ENCODE measurements at places on chromosomes 5 and 9.
A peak's percentile ranks its signal among the peaks of the same experiment; 100 is the strongest.

GRCh38 chr9:93920131-93920800 is 34.9 kb downstream of the BARX1 start:
- DNase-seq = no peak

- DNase-seq = no peak
These were observed 39.4 kb downstream of the SLC6A3 start for GRCh38 chr5:1405539-1406530.

DNA sequence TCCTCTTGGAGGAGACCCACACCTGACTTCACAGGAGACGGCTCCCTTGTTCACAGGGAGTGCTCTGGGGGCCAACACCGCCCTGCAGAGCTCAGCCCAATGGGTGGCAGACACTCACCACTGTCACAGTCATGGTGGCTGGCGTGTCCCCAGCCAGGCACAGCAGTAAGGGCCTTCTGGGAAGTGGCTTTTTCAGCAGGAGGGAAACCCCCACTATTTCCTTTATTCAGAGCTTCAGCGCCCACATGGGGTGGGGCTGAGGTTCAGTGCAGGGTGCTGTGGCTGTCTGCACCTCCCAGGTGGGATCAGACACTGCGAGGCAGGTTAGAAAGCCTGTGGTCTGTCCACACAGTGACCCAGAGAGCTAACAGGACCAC is 3.6 kb upstream of the SNAPC4 start:
- no peak for DNase-seq

DNA sequence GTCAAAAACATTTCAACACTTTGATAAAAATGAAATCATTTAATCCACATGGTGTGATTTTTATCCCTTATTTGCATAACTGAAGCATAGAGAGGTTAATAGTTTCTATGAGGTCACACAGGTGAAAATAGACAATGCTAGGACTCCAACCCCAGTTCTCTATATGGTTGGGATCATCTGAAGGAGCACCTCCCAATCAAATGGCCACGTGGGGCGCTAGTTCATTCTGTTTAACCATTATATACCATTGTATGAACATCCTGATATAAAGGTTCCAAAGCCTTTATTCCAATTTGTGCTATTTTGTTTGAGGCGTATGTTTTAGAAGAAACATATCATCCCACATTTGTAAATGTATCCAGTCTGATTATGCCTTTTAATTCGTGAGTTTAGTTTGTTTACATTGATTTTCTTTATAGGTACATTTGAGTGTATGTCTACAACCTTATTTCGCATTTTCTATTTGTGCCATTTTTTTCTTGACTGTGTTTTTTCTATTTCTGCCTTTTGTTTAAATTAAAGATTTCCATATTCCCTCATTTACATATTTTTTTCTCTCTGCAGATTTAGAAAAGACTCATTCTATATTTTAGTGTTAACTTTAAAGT is 1092.0 kb downstream of the MAT2B start:
- DNase-seq = no peak

DNA sequence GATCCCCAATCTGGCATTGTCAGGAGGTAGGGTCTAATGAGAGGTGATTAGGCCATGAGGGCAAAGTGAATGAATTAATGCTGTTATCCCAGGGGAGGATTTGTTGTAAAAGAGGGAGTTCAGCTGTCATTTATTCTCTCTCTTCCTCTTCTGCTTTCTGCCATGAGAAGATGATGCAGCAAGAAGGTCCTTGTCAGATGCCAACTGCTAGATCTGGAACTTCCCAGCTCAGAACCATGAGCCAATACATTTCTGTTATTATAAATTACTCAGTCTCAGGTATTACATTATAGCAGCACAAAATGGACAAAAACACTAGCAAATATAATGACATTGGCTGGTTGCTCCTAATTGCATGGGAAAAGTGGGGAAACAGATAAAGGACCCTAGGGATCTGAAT is 15.6 kb upstream of the BICD2 start:
- no peak for DNase-seq

- peak; percentile 90 for DNase-seq
These were observed 96.2 kb downstream of the TLE4 start for GRCh38 chr9:79667817-79668436.

- DNase-seq = no peak
These were observed 218.0 kb downstream of the DCP2 start for GRCh38 chr5:113194591-113194990.

- no peak for DNase-seq
These were observed 16.2 kb downstream of the GDNF start for GRCh38 chr5:37823433-37824152.

DNA sequence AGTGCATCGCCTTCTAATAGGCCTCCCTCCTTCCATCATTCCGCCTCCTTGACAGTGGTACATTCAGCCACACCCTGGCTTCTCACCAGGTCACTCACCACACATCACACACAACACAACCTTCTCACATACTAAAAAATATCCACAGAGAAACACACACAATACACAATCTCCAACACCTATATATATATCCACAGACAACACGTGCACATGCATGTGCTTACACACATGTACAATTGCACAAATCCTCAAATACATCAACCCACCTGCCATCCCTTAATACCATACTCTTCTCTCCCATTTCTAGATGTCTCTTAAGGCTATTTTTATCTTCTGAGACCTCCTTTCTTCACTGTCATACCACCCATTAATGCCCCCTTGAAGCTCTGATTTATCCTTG is 57.6 kb downstream of the PPP2R2B start:
- no peak for DNase-seq

DNA sequence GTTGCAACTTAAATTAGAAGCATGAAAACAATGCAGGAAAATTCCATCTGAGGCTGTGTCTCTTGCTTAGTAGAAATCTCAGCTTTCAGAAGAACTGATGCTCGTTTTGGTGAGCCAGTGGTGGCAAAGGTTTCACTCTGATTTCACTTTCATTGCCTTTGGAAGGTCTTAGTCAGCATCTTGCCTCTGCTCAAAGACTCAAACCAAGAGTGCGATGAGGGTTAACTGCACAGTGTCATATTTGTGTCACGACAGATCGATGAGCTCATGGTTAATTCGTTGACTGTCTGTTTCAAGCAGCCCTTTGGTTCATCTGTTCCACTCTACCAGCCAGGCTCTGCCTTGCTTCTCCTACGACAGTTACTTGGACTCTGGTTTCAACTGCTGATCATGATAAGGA is 331.3 kb upstream of the KIF2A start:
- no peak for DNase-seq

GRCh38 chr9:91378695-91379127 is 17.0 kb upstream of the AUH start:
- DNase-seq = no peak

- no peak for DNase-seq
These were observed 82.3 kb downstream of the ROR2 start for GRCh38 chr9:91867740-91868139.

DNA sequence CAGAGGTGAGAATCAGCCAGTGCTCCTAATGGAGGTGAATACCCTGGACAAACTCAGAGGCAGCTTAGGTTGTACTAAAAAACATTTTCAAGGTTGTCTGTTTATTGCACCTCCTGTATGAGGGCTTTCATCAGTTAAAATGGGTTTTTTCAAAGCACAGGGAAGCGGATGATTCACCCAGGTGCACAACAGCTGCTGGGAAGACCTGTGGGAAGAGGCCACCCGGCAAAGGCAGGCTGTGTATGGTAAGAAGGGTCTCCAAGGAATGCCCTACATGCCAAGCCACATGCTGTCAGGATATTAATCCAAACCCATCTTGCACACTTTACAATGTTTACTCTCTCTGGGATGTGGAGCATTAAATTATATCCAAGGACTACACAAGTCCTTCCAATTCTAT is 14.7 kb downstream of the SIL1 start:
- no peak for DNase-seq

GRCh38 chr9:95407524-95407923 is 90.0 kb upstream of the FANCC start:
- no peak for DNase-seq

DNA sequence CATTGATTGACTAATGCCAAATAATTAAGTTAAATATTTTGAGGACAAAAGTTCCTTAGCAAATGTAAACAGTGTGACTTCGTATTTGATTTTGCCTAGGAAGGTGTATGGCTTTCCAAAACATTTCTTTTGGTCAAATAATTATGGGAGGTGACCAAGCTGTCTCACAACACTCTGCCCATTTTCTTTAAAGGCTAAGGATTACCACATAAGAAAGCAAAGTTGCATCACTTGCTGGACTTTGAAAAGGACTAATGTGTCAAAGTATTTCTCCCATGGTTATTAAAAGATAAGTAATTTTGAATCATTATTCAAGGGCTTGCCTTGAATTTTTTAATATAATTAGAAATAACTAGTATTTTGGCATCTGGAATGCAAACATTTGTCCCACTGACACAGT is 74.7 kb downstream of the HAPLN1 start:
- DNase-seq = no peak

DNA sequence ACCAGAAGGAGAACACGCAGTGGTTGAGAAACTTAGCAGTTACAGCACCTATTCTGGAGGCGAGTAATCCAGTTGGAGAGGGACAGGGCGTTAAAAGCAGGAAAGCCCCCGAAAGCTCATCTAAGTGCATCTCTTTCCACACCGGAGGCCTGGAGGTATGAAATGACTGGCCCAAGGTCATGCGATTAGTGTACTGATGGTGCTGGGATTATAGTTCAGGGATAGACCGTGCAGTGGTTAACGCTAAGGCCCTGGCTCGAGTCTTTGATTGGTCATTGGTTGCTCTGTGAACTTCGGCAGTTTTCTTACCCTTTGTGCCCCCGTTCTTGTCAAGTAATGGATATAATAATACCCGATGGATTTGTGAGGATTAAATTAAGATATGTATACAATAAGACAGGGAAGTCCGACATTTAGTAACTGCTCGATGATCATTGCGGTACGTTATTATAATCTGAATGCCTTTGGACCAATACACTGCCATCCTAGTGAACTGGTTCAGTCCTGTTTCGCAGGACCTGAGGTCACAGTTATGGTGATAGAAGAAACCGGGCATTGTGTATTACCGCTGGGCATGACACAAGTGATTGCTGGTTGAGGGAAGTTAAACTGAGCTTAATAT is 960 bp downstream of the CANX start:
- no peak for DNase-seq

DNA sequence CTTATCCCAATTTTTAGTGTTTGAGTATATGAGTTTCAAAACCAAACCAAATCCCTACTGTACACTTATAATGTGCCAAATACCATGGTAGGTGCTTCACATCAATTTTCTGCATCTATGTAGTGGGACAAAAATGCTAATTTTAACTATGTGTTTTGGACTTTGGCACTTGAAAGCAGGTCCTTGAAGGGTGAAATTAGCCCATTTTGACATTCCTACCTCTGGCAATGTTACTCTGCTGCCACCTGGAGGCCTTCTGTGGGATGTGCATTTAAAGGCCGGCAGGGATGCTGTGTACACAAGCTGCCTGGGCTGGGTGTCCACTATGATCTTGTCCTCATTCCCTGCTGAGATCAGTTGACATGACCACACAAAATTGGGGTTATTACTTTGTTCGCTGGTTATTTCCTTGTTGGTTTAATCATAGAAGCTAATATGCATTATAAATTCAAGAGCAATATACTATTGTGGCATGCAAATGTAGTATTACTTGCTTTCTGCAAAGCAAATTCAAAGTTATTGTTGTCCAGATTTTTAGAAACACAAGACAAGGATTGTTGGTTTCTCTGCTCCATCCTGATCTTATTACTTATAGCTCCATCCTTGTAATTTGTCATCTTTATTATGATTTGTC is 166.8 kb downstream of the ARHGEF28 start:
- no peak for DNase-seq

- no peak for DNase-seq
These were observed 24.9 kb upstream of the SNCAIP start for GRCh38 chr5:122287101-122287500.

- no peak for DNase-seq
These were observed 14.4 kb downstream of the FAM200C start for GRCh38 chr5:160385496-160385895.

DNA sequence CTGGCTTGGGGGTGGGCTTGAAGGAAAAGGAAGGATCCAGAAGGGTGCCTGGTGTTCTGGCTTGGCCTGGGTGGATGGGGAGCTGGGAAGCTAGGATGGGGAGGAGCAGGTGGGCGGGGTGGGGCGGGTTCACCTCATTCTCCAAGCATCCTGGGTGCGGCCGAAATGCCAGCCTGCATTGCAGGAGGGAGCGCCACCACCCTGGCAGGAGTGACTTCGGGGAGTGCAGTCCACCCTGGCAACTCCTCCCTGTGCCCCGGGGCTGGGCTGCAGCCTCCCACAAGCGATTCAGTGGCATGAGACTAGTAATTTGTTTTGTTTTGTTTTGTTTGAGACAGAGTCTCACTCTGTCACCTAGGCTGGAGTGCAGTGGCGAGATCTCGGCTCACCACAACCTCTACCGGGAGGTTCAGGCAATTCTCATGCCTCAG is 5.5 kb downstream of the TTC16 start:
- no peak for DNase-seq

GRCh38 chr5:154826-155225 is 36.5 kb upstream of the LRRC14B start:
- DNase-seq = no peak

GRCh38 chr5:88116396-88116795 is 152.2 kb downstream of the TMEM161B start:
- no peak for DNase-seq

GRCh38 chr9:124869466-124869985 is 7.6 kb downstream of the ARPC5L start:
- DNase-seq = no peak

GRCh38 chr5:141668601-141669265 is 13.3 kb downstream of the ARAP3 start:
- no peak for DNase-seq

DNA sequence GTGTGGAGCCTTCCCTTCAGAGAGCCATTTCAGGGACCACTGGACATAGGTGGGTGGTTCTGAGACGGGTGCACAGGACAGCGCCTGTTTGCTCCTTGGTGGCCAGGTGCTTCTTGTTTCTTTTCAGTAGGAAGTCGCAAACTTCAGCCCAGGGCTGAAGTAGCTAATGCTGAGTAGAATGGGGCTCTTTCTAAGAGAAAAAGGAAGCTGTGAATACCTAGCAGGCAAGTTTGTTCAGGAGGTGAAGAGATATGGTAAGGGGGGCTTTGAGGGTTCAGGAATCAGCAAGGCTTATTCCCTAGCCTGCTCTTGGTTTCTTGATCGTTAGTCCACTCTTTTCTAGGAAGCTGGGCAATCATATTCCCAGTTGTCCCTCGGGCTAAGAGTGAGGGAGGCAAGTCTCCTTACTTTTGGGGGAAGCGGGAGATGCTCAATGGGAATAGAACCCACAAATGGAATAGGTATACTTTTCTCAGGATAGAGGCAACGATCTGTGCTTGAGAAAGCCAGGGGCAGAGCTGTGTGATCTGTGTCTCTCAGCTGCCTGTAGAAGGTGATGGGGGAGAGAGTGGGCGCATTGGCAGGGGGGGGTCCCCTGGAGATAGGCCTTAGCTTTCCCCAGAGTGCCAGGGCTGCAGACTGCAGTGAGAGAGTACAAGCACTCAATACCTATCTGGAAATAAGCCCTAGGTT is 1.9 kb upstream of the PURA start:
- no peak for DNase-seq

DNA sequence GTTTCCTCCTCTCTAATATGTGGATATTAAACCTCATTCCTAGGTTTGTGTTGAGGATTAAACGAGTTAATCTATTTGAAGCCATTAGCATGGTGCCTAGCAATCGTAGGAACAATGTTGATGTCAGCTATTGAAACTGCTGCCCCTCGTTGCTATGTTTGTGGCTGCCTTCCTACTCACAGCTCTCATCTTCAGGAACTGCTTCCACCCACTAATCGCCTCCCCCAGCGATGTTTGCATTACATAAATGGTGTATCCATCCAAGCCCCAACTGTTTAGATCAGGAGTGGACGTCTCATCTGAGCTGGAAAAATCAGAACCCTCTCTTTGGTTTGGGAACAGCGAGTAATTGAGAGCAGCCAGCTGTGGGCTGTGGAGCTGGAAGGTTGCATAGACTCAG is 416.6 kb downstream of the ARHGEF28 start:
- no peak for DNase-seq
